Hematopoietic multipotent progenitor cell treated with erythropoietin and hydrocortisone succinate and interleukin-3 and kit ligand, for 17 days (in vitro differentiated cells): ENCODE measurements at places on chromosomes 12 and 14.

- DNase-seq: no peak
Observed at GRCh38 chr14:76497550-76498462, 121.9 kb downstream of the ESRRB start.

GRCh38 chr12:95191060-95191696, 26.1 kb downstream of the FGD6 start:
- DNase-seq: no peak

- DNase-seq: no peak
Observed at GRCh38 chr12:20483776-20484175, 115.4 kb downstream of the PDE3A start.

DNA sequence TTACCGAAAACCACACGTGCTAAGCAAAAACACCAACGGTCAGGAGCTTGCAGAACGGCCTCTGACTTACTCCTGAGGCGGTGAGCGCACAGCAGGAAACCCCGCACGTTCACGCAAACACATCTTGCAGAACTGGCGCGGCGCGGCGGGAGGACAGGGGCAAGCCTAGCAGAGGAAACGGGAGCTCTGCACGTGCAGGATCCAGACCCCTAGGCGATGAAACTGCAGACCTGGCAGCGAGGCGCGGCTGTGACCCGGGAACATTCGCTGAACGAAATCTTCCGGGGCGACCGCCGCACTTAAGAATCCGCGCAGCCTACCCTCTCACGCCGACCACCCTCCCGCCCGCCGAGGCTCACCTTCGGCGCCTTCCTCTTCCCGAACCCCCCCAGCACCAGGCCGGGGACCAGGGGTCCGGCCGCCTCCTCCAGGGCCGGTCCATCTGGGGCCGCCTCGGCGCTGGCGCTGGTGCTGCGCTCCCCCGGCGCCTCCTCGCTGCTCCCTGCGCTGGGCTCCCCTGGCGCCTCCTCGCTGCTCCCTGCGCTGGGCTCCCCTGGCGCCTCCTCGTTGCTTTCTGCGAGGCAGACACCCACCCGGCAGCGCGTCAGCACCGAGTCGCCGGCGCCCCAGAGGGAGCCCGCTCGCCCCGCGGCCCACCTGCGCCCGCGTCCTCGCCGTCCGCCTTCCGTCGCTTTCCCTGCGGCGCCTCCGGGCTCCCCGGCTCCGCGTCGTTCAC, 615 bp downstream of the DDX51 start:
- DNase-seq: peak; percentile 7

DNA sequence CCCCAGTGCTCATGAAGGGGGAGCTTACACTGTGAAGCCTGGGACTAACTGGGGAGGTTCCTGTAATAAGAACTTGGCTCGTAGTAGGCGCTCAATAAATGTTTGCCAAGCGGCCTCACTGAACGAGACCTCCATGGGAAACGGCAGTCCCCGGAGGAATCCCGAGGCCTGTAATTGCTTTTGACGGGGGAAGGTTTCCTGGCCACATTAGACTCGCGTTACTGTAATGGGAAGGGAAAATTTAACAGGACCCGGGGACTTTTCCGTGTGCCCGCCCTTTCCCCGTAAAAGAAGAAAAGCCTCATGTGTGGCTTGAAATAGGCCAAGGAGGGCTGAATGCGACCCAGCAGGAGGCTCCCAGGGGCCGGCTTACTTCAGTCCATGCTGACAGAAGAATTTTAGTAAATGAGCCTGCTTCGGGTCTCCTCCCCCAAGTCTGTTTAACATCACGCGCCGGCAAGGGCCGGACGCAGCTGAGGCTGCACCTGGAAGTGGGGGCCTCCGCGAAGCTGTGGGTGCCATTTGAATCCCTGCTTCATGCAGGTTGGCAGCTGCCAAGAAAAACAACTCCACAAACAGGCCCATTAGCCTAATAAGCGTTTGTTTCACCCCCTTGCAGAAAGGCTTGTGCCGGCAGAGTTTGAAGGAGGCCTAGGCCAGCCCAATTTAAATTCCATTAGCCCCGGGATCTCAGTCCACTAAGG, 39.8 kb upstream of the PWP1 start:
- no peak for DNase-seq

- no peak for DNase-seq
Observed at GRCh38 chr14:105093038-105093430, 27.8 kb upstream of the GPR132 start.

- no peak for DNase-seq
Observed at GRCh38 chr12:110501399-110501751, 536 bp downstream of the VPS29 start.

GRCh38 chr12:64674367-64674922, 64.2 kb downstream of the RASSF3 start:
- no peak for DNase-seq

- no peak for DNase-seq
Observed at GRCh38 chr12:45204757-45205156, 11.1 kb upstream of the ANO6 start.

- no peak for DNase-seq
Observed at GRCh38 chr14:76457841-76458240, 81.9 kb downstream of the ESRRB start.

GRCh38 chr14:91291786-91292405, 47.4 kb upstream of the GPR68 start:
- DNase-seq: no peak

- no peak for DNase-seq
Observed at GRCh38 chr14:102916347-102917055, 6.0 kb upstream of the AMN start.

DNA sequence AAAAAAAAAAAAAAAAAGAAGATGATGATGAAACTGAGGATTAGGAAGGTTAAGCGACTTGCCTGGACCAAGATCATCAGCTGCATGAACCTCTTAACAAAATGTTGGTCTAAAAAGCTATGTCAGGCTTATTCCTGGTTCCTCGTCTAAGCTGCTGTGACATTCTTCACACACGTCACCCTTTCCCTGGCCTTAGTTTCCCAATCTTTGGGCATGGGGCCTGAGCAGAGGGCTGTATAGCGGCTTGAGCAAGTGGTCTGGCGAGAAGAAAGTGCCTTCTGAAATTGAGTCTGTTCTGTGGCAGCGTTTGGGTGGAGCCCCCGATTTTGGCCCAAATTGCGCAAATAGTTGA, 58.7 kb upstream of the CCND2 start:
- no peak for DNase-seq

DNA sequence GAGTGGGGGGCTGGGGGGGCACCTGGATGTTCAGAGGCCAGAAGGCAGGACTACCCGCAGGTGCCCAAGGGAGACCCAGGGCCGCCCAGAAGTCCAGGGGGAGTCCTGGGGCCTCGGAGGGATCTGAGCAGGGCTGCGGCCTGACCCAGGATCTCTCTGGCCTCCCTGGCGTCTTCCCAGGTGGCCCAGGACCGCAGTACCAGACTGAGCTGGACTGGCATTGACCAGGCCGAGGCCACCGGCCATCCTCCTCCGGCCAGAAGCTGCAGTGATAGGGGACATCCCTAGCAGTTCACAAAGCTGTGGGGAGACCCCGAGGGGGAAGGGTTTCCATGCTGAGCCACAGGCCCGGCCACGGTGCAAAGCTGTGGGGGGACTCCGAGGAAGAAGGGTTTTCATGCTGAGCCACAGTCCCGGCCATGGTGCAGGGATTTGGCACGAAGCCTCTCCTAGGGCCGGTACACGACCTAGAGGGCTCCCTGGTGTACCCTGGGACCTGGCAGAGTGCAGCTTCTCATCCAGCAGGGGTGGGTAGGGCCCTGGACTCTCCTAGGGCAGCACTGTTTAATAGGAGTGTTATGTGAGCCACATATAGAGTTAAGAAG, 24.4 kb downstream of the FBRSL1 start:
- no peak for DNase-seq

DNA sequence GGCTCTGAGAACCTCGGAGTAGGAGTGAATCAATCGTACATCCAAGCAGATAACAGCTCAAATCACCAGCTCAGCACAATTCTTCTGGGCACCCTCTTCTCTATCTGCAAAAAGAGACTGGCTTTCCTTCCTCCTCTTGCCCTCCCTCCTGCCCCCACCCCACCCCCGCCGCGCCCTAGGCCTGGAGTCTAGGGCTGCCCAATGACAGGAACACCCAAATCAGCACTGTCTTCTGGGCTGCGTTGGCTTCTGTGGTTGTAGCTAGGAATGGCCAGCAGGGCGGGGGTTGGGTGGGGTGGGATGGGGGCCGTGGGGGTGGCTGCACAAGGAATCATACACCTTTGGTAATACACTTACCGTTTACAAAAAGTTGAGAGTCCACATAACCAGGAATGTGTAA, 28.0 kb upstream of the TMCC3 start:
- no peak for DNase-seq

- no peak for DNase-seq
Observed at GRCh38 chr14:29955087-29955486, 27.4 kb upstream of the PRKD1 start.

- no peak for DNase-seq
Observed at GRCh38 chr12:111446631-111447570, 41.2 kb downstream of the SH2B3 start.

DNA sequence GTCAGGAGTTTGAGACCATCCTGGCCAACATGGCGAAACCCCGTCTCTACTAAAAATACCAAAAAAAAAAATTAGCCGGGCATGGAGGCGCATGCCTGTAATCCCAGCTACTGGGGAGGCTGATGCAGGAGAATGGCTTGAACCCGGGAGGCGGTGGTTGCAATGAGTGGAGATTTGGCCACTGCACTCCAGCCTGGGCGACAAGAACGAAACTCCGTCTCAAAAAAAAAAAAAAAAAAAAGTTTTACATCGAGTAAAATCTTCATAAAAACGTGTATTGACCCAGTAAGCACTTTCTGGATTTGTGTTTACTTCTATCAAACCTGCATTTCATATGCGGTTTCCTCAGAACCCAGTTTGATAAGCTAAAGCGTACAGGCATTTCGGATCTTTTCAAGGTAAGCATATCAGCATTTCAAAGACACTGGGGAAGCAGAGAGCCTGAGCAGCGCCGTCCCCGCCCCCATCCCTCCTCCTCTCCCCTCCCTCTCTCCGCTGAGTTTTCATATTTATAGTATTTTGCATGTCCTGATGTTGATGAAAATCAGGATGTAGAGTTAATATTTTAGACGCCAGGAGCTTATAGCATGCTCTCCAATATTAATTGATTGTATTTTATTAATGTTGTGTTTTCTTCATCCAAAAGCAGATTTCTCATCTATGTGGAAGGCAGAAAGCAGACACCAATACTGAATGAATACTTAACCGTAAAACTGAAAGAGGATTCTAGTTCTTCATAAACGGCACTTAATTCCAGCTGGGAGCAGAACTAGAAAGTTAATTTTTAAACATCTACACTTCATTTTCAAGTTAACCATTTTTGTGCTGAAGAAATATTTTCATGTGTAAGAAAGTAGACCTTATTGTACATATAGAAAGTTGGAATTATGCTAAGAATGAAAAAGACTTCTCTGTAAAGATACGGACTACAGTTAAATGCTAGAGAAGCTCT, 9.2 kb upstream of the HIP1R start:
- no peak for DNase-seq

GRCh38 chr14:42944284-42944683, 1337.6 kb downstream of the LRFN5 start:
- DNase-seq: no peak

DNA sequence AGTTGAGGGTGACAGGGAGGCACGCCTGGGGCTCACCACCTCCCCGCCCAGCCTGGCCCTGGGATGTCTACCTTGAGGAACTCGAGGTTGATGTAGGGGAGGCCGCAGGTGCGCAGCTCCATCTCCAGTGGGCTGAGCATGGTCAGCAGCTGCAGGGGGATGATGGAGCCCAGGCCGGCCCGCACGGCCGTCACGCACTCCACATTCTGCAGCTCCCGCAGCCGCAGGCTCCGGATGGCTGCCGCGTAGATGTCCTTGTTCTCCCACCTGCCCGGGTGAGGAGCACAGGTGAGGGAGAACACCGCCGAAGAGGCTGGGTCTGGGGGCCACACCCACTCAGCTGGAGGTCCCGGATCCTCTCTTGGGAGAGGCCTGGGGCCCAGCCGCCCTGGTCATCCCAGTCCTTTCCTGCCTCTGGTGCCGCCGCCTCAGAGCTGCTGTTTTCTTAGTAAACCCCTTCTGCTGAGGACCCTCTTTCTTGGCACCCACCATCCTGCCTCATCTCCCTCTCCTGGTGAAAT, 38.2 kb downstream of the TRAFD1 start:
- DNase-seq: no peak

GRCh38 chr12:46472893-46473633, 100.5 kb upstream of the SLC38A2 start:
- no peak for DNase-seq

- DNase-seq: no peak
Observed at GRCh38 chr14:102602421-102603292, 10.2 kb downstream of the RCOR1 start.

DNA sequence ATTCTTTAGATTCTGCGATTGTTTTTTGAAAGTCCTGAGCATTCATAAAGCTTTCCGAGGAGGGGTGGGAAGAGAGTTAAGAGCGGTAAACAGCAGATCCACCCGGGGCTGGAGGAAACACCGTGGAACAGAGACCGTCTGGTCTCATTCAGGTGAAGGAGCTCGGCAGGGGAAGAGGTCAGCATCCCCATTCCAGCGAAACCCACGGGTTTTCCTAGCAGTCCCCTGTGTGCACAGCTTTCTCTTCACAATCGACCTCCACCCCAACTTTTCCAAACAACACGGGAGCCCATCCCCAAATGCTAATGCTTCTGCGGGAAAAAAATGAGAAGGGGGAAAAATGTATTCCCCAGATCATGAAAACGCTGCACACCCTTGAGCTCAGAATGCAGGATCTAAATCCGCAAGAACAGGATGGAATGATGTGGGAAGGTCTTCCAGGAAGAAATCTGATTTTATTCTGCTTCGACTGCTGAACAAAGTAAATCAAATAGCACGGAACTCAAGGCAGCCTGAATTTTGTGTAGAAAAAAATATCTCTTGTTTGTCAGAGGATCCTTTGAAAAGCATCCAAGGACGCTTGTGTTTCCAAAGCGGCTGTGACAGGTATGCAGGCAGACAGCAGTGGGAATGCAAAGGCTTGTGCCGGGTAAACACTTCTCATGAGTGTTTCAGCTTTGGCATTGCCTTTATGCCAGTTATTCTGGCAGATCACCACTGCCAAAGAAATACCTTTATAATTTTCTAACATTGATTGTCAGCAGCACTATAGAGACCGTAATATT, 128.8 kb downstream of the NDUFA12 start:
- DNase-seq: no peak

DNA sequence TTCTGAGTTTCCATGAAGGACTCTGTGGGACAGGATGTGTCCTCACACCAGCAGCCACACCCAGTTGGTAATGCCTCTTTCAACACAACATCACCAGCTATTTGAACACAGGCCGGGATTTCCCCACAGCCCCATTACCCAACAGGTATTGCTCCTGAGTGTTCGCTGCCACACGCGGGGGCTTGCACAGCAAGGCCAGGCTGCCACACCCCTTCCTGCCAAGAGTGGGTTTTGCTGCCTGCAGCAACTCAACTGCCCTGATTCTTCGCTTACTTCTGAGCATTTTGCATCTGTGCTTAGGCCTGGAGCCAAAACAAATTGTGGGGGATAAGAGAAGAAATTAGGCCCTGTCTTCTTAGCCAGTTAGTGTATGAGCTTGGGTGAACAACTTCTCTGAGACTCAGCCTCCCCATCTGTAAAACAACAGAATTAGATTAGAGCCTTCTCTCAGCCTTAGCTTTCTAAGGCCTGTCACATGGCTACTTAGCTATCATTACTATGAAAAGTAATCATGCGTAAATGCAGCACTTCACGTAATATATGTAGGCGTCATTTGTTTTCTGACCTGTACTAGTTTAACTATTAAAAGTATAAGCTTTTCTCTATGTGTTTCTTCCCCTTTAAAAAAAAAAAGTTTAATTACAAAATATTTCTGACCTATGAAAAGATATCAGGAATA, 20.0 kb downstream of the CKAP4 start:
- DNase-seq: no peak
